ENCODE measurements at places on chromosomes 2 and 18. TPM values are rescaled to one million over a fixed set of nuclear protein-coding genes. Genes with fewer than 3 reads are reported as not detected.

The MAP3K19 gene
- 2.1 TPM for total RNA-seq

The IL1B gene
- 38.1 TPM for total RNA-seq

DNA sequence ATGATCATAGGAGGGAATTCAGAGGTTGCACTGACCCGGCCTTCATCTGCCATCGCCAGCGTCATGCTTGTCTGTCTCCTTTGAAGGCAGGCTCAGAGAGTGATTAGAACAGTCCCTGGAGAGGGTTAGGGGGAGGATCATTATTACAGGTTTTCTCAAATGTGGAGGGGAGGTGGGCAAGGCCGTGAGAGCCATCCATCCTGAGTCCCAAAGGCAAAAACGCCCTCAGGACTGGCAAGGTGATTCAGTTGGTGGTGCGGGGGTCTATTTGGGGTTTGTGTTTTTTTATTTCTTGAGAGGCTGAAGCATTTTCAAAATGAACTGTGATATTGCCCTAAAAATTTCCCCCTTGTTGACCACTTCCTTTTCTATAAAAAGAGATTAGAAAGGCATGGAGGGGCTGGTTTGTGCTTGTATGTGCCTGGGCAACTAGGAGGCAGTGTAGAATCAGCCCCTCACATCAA is 39.3 kb upstream of the GYPC start:
- no peak for DNase-seq

The GATA6 gene
- total RNA-seq = 29.9 TPM

The IL37 gene
- total RNA-seq = not detected

DNA sequence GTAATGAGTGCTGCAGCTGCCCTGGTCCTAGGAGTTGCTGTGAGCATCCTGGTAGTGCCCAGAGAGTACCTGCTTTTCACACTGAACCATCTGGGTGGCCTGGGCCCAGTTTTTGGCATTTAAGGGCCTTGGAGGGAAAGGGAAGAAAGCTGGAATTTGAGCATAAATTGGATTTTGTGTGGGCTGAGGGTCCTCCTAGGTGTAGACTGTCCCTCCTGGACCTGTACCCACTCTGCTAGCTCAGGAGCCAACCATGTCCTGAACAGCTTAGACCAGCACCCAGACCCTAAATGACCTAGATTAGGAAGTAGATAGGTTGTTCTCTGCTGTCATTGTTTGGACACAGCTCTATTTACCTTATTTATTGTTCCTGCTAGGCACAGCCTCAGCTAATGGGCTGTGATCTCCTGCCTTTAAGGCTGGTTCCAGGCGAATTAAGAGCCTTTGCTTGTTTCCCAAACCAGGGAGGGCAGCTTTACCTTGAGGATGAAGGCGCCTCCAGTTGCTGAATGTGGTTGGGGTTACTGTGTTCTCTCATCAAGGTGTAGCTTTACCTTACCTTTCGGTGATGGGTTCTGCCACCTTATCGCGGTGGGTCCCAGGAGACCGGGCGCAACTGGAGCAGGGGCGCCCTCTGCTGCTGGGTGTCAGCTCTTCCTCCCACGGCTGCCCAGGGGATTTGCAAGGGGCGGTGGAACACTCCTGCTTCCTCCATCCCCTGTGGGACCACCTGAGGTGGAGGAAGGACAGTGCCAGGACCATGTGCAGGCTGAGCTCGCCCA is 34.4 kb downstream of the ITGA6 start:
- DNase-seq = no peak

- DNase-seq = no peak
These were observed 122.1 kb upstream of the EML6 start for GRCh38 chr2:54601339-54601738.

- DNase-seq = no peak
These were observed 2129.4 kb upstream of the PIK3C3 start for GRCh38 chr18:39825485-39826150.

The AFG3L2 gene
- total RNA-seq = 30.3 TPM

- no peak for DNase-seq
These were observed 50.5 kb upstream of the TUBA3D start for GRCh38 chr2:131425231-131425941.

The RTN4 gene
- total RNA-seq = 373 TPM

The POTEI gene
- total RNA-seq = not detected

DNA sequence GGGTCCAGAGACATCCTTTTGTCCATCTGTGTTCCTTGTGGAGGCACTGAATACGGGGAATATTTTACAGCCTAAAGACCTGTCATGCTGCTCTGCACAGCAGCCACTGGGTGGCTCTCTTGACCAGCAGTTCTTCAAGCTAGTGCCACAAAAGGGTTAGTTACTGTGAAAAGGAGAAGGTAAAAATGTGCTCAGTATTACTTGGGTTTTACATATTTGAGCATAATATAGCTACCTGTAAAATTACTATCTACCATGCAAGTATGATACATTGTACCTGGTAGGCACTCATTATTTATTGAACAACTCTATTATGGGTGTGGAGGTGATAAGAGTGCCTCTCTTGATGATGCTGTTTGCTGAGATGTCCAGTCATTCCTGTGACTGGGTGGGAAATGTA is 23.6 kb downstream of the FZD5 start:
- peak; percentile 50 for DNase-seq

DNA sequence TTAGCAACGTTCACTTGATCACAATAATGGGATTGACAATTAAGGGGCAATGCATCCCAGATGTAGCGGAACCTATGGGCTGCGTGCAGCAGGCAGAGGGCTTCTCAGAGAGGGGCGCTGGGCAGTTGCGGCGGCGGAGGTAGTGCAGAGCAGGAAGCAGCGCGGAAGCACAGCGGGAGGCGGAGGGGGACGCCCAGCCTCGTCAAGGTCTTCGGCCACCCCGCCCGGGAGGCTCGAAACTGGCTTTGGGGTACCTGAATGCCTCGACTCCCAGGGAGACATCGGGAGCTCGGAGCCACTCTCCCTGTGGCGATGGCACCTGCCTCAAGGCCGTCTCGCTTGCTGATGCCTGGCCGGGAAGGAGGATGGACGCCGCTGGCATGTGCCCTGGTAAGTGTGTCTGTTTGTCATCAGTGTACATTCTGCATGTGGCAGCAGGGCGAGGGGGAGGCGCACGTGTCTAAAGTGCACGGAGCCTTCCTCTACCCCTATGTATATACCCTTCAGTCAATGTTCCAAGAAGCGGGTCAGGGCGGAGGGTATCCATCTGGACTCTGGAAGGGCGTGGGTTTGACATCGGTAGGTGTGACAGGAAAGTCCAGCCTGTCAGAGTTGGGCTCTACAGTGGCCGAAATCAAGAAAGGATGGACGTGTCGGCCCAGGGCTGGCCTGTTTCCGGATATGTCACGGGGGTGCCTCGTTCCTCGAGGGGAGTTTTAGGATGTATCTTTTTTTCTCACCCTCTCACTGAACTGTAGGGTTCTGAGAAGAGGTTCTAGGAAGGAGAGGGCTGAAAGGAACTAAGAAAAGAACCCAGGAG is 7.5 kb upstream of the SP9 start:
- no peak for DNase-seq

The TFPI gene
- 300 TPM for total RNA-seq

- no peak for DNase-seq
These were observed 3.9 kb downstream of the TANK start for GRCh38 chr2:161164161-161164560.

GRCh38 chr2:70516596-70516995 is 37.0 kb downstream of the TGFA start:
- no peak for DNase-seq
